HTR-8/SVneo (cell line): ENCODE measurements at places on chromosomes 7 and 10.

DNA sequence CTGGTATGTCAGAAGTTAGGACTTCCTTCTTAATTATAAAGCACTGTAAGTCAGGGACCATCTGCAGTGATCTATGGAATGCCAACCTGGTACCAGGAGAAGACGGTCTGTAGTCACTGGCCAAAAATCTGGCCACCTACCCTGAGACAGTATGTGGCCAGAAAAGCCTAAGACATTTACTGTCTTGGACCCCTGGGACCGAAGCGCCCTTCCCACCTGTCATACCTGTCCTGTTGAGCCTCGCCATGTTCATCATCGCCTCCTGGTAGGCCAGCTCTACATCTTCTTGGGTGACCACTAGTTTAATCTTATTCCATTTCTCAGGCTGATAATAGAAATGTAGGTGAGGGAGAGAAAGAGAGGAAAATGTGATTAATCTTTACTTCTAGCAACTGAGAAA lies 20.0 kb downstream of the SEPHS1 start:
- no peak for DNase-seq

DNA sequence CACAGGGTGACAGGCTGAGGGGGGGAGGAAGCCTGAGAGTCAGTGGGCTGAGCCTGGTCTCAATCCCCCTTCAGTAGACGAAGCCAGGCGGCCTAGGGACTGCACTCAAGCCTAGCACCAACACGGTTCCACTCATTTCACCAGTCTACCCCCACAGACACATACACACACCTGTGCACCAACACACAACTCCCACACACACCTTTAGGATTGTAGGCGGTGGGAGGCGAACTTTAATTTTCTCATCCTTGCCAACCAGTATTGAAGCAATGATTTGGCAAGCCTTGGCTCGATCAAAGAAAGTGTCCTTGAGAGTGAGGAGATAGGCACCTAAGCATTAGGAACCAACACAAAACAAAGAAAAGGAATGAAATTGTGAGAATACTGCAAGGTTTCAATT lies 19.7 kb downstream of the POLR3A start:
- DNase-seq, result no peak

- DNase-seq, result no peak
These were observed 224.3 kb downstream of the THSD7A start for GRCh38 chr7:11607686-11608085.

DNA sequence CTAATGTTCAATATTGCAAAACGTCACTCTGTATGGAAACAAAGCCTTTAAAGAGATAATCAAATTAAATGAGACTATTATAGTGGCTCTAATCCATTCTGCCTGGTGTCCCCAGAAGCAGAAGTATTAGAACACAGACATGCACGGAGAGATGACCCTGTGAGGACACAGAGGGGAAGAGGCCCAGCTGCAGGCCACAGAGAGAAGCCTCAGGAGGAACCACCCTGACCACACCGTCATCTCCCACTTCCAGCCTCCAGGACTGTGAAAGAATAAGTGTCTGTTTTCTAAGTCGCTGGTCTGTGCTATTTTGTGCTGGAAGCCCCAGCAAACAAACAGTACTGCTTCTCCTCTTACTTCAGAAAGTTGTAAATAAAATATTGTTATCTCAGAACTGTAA lies 283.5 kb upstream of the ADARB2 start:
- no peak for DNase-seq

GRCh38 chr10:62482581-62482980 lies 108.4 kb downstream of the ZNF365 start:
- DNase-seq, result no peak

DNA sequence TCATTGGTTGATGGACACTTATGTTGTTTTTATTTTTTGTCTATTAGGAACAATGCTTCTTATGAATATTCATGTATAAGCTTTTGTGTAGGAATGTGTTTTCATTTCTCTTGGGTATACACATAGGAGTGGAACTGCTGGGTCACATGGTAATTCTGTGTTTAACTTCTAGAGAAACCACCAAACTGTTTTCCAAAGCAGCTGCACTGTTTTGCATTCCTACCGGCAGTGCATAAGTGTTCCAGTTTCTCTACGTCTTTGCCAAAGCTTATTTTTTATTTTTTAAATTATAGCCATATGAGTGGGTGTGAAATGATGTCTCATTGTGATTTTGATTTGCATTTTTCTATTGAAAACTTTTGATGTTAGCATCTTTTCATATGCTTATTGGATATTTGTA lies 51.3 kb downstream of the ADK start:
- DNase-seq, result no peak
